ENCODE measurements at places on chromosomes 11 and 22. TPM values are rescaled to one million over a fixed set of nuclear protein-coding genes. Genes with fewer than 3 reads are reported as not detected.

DNA sequence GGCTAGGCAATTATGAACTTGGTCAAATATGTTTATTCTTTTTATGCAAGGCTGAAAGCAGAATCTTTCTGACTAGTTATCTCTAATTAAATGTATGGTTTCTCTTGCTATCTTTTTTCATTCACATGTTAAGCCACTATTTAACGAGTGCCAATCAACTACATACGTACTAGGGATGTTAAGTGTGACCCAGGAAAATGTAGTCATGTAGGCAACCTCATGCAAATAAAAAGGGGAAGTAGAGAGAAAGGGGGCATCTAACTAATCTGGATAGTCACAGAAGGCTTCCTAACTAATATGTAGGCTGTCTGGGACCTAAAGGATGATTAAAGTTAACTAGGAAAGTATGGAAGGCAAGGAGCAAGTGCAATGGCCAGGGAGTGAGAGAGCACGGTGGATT lies 23.5 kb downstream of the TBRG1 start:
- no peaks in the 10 kb centered on the region for H3K36me3 ChIP-seq
- no peak overlapping the region for H3K27ac ChIP-seq
- peaks cover 24% of the 10 kb centered on the region for H3K4me1 ChIP-seq

DNA sequence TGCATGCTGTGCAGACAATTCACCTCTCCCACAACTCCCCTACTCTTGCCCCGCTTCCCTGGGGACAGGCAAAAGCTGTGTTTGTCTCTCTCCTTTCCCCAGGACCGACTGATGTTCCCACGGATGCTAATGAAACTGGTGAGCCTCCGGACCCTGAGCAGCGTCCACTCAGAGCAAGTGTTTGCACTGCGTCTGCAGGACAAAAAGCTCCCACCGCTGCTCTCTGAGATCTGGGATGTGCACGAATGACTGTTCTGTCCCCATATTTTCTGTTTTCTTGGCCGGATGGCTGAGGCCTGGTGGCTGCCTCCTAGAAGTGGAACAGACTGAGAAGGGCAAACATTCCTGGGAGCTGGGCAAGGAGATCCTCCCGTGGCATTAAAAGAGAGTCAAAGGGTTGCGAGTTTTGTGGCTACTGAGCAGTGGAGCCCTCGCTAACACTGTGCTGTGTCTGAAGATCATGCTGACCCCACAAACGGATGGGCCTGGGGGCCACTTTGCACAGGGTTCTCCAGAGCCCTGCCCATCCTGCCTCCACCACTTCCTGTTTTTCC lies 1.4 kb upstream of the MADD start:
- peak overlapping the region; percentile 86 for H3K27ac ChIP-seq
- peak overlapping the region; percentile 94 for H3K4me3 ChIP-seq
- peaks cover 42% of the 10 kb centered on the region for H3K4me1 ChIP-seq
- H3K27me3 ChIP-seq: no peaks in the 10 kb centered on the region

PDGFB gene
- total RNA-seq: 10.8 TPM

- no peaks in the 10 kb centered on the region for H3K36me3 ChIP-seq
- H3K4me3 ChIP-seq: no peak overlapping the region
- H3K27ac ChIP-seq: peak overlapping the region; percentile 96
- peaks cover 56% of the 10 kb centered on the region for H3K4me1 ChIP-seq
These were observed 27.6 kb downstream of the DKK3 start for GRCh38 chr11:11980841-11981308.

GRCh38 chr11:72962084-72962483 lies 147.9 kb downstream of the ATG16L2 start:
- H3K27ac ChIP-seq: no peak overlapping the region
- peaks cover 4% of the 10 kb centered on the region for H3K36me3 ChIP-seq
- H3K4me3 ChIP-seq: no peak overlapping the region
- no peak for DNase-seq
- no peaks in the 10 kb centered on the region for H3K27me3 ChIP-seq

DNA sequence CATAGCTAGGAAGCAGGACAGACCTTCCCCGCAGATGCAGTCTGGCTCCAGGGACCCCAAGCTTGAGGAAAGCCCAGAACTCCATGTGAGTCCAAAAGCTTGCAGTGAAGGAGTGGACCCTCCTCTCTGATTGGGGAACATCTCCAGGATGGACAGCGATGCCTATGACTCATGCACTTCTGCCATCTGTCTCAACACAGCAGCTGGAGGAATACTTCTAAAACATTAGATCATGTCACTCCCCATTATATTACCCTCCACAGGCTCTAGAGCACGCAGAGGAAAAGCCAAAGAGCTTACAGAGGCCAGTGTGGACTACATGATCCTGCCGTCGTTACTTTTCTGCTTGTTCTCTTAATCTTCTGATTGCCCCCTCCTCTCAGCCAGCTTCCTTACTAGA lies 605.7 kb downstream of the INSC start:
- no peak overlapping the region for H3K4me3 ChIP-seq
- H3K27ac ChIP-seq: no peak overlapping the region
- no peaks in the 10 kb centered on the region for H3K27me3 ChIP-seq
- H3K4me1 ChIP-seq: no peaks in the 10 kb centered on the region
- DNase-seq: no peak
- H3K36me3 ChIP-seq: no peaks in the 10 kb centered on the region

GRAMD1B gene
- total RNA-seq: 5.7 TPM

- no peaks in the 10 kb centered on the region for H3K36me3 ChIP-seq
- no peak for DNase-seq
- H3K27me3 ChIP-seq: no peaks in the 10 kb centered on the region
- H3K4me3 ChIP-seq: no peak overlapping the region
These were observed 63.4 kb downstream of the RCN1 start for GRCh38 chr11:32154275-32154674.

- H3K27me3 ChIP-seq: no peaks in the 10 kb centered on the region
These were observed 267.2 kb upstream of the BLID start for GRCh38 chr11:122383186-122383585.

KRTAP5-11 gene
- not detected for total RNA-seq

DNA sequence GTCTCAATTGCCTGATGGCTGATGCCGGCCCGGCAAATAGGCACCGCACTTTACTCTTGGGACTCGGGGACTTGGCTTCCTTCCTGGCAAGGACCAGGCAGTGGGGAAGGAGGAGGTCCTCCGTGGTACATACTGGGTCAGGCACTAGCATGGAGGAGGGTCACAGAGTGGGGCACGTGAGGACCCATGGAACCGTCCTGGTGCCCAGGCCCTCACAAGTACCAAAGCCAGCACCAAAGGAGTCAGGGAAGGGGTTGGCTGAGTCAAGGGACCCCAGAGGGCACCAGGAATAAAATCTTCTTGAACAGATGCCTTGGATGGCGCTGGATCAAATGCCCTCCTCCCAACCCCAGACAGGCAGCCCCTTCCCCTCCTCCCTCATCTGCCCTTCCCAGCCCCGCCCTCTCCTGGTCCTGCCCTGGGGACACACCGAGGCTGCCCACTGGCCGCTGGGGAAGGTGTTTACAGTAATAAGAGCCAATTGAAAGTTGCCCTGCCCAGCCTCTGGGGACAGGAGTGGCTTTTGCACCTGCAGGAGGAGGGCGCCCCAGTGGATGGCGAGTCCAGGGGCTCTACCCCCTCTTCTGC lies 5.6 kb upstream of the CARNS1 start:
- H3K4me3 ChIP-seq: no peak overlapping the region
- H3K4me1 ChIP-seq: peaks cover 2% of the 10 kb centered on the region
- H3K36me3 ChIP-seq: no peaks in the 10 kb centered on the region
- H3K27ac ChIP-seq: no peak overlapping the region
- no peak for DNase-seq
- H3K27me3 ChIP-seq: peaks cover 5% of the 10 kb centered on the region

GRCh38 chr22:48089601-48090331 lies 1327.3 kb downstream of the TBC1D22A start:
- H3K36me3 ChIP-seq: no peaks in the 10 kb centered on the region
- no peaks in the 10 kb centered on the region for H3K27me3 ChIP-seq
- peaks cover 10% of the 10 kb centered on the region for H3K4me1 ChIP-seq

- no peaks in the 10 kb centered on the region for H3K36me3 ChIP-seq
- no peak for DNase-seq
- no peaks in the 10 kb centered on the region for H3K4me1 ChIP-seq
- no peak overlapping the region for H3K27ac ChIP-seq
- H3K27me3 ChIP-seq: no peaks in the 10 kb centered on the region
- H3K4me3 ChIP-seq: no peak overlapping the region
These were observed 49.5 kb downstream of the IGLL5 start for GRCh38 chr22:22936915-22937656.

DNA sequence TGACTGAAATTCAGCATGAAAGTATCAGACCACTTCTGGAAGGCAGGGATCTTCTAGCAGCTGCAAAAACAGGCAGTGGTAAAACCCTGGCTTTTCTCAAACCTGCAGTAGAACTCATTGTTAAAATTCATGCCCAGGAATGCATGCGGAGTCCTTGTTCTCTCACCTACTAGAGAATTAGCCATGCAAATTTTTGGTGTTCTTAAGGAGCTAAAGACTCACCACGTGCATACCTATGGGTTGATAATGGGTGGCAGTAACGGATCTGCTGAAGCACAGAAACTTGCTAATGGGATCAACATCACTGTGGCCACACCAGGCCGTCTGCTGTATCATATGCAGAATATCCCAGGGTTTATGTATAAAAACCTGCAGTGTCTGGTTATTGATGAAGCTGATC lies 19.1 kb downstream of the ZBTB44 start:
- peaks cover 5% of the 10 kb centered on the region for H3K4me1 ChIP-seq
- no peak overlapping the region for H3K27ac ChIP-seq
- H3K4me3 ChIP-seq: no peak overlapping the region

DNA sequence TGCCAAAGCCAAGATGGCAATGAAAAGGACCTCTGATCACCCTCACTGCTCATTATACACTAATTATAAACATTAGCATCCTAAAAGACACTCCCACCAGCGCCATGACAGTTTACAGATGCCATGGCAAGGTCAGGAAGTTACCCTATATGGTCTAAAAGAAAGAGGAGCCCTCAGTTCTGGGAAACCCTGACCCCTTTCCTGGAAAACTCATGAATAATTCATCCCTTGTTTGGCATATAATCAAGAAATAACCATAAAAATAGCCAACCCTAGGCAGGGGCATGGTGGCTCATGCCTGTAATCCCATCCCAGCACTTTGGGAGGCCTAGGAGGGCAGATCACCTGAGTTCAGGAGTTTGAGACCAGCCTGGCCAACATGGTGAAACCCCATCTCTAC lies 12.7 kb upstream of the CAPN5 start:
- no peaks in the 10 kb centered on the region for H3K4me1 ChIP-seq
- no peak for DNase-seq
- no peak overlapping the region for H3K27ac ChIP-seq
- no peaks in the 10 kb centered on the region for H3K36me3 ChIP-seq
- H3K4me3 ChIP-seq: no peak overlapping the region
- no peaks in the 10 kb centered on the region for H3K27me3 ChIP-seq

DNA sequence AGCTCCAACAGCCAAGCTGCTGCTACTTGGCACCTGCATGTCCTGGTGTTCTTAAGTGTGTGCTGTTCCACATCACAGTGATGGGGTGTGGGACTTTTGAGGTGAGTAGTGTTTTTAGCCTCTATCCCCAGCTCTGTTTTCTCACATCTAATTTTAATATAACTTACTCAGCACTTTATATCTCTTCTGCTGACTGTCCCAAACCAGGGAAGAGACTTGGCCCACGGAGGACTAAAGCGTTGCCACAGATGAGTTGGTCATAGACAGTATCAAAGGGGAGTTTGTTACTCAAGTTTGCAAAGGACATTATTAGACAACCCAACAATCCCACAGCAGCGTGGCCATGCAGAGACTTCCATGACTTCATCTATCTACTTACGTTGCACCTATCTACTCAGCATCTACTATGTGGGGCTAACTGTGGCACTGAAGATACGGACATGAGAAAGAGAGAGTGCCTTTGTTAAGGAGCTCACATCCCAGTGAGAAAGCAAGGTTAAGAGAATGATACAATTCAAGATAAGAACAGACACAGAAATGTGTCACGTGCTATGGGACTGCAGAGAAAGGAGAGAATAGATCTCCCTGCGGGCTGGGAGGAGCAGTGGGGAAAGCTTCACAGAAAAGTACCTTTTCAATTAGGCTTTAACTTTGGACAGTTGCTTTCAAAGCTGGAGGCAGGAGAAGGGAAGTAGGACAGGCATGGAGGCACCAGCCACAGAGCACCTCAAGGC lies 82.4 kb downstream of the ME3 start:
- H3K4me3 ChIP-seq: no peak overlapping the region
- DNase-seq: no peak
- peaks cover 23% of the 10 kb centered on the region for H3K4me1 ChIP-seq
- H3K27ac ChIP-seq: no peak overlapping the region
- H3K27me3 ChIP-seq: no peaks in the 10 kb centered on the region
- H3K36me3 ChIP-seq: no peaks in the 10 kb centered on the region

OR52E8 gene
- not detected for total RNA-seq

DBX1 gene
- total RNA-seq: not detected

PNPLA3 gene
- not detected for total RNA-seq

- no peaks in the 10 kb centered on the region for H3K4me1 ChIP-seq
- no peak overlapping the region for H3K27ac ChIP-seq
- DNase-seq: no peak
- no peak overlapping the region for H3K4me3 ChIP-seq
- no peaks in the 10 kb centered on the region for H3K36me3 ChIP-seq
These were observed 417.3 kb downstream of the SHANK2 start for GRCh38 chr11:70834984-70835560.

- H3K4me1 ChIP-seq: no peaks in the 10 kb centered on the region
- no peak overlapping the region for H3K27ac ChIP-seq
- no peak overlapping the region for H3K4me3 ChIP-seq
- H3K27me3 ChIP-seq: no peaks in the 10 kb centered on the region
- no peak for DNase-seq
These were observed 63.9 kb downstream of the UVRAG start for GRCh38 chr11:75878933-75879332.

DNA sequence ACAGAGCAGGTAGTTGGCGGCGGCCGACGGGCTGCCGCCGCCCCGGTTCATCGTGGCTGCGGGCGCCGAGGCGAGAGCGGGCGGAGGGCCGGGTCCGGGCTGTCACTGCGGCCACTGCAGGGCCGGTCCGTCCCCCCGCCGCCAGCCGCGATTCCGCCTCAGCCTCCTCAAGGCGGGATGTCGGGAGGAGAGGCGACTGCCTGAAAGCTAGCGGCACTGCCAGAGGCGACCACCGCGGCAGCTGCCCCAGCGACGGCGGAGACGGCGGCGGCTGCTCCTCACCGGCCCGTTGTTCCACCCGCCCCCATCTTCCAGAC lies 234 bp downstream of the SESN3 start:
- H3K4me3 ChIP-seq: peak overlapping the region; percentile 97
- H3K4me1 ChIP-seq: peaks cover 30% of the 10 kb centered on the region
- no peaks in the 10 kb centered on the region for H3K27me3 ChIP-seq
- H3K27ac ChIP-seq: peak overlapping the region; percentile 68
- no peaks in the 10 kb centered on the region for H3K36me3 ChIP-seq
- DNase-seq: no peak

SSTR3 gene
- not detected for total RNA-seq

- H3K4me1 ChIP-seq: peaks cover 22% of the 10 kb centered on the region
- no peaks in the 10 kb centered on the region for H3K36me3 ChIP-seq
- no peak overlapping the region for H3K4me3 ChIP-seq
- no peaks in the 10 kb centered on the region for H3K27me3 ChIP-seq
- DNase-seq: no peak
- H3K27ac ChIP-seq: no peak overlapping the region
These were observed 9.5 kb downstream of the FREY1 start for GRCh38 chr11:45897556-45897955.

Data from thoracic aorta (tissue), 2 donors.